ENCODE measurements at places on chromosomes 6 and 20.

DNA sequence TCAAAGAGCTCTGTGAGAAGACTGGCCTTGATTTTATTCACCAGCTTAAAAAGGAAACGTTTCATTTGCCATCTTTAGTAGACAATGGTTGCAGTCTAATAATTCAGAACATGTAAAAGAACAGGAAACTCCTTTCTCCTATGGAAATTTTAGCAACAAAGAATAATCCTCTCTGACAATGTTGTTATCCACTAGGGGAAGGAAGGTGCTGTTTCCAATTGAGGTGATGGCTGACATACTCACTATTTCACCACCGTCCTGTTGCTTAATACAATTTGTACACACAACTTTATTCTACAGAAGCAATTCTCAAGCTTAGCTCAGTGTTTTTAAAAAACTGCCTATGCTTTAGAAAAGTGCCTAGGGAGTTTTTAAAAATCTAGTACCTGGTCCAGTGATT is 192.7 kb downstream of the ARHGAP18 start:
- no peak for DNase-seq

GRCh38 chr6:7151381-7151780 is 43.6 kb downstream of the RREB1 start:
- no peak for DNase-seq

DNA sequence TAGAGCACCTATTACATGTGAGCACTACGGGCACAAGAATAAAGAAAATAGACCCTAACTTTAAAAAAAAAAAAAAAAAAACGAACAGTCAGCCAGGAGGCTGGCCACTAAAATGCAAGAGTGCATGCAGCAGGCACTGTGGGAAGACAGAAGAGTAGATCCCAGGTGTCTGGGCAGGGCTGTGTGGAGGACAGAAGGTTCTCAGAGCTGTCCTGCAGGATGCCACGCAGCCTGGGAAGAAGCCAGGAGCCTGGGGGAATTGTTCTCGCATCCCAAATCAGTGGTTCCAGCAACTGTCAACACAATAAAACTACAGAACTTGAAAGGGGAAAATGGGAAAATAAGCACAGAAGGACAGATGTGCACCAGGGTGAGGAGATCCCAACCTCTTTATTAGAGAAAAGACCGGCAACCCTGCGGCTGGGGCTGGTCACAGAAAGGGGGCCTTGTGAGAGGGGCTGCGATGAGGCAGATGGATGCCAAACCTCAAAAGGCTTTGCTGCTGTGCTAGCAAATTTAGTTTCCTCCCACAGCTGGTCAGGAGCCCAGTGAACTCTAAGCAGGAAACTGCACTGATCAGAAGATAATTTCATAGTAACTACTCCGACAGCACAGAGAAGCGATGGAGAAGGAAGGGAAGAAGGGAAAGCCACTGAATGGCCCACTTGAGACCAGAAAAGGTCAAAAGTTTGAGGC is 30.9 kb downstream of the MAP3K5 start:
- DNase-seq, result no peak

DNA sequence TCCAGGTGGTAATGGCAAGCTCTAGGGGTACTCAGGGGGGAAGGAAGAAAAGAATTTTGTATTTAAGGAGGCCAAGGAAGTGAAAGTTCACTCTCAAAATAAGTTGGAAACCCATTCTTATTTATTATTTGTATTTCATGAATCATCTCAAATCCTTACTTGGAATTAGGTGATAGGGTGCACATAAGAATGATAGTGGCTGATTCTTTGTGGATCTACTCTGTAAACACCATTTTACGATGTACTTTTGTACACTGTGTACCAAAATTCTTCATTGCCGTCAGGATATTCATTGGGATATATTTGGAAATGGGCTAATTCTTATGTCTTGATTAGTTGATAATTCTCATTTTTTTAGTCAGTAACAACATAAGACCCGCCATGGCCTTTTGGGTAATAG is 179.5 kb upstream of the LAMP5 start:
- no peak for DNase-seq
